ENCODE measurements at places on chromosomes 1 and 21.

DNA sequence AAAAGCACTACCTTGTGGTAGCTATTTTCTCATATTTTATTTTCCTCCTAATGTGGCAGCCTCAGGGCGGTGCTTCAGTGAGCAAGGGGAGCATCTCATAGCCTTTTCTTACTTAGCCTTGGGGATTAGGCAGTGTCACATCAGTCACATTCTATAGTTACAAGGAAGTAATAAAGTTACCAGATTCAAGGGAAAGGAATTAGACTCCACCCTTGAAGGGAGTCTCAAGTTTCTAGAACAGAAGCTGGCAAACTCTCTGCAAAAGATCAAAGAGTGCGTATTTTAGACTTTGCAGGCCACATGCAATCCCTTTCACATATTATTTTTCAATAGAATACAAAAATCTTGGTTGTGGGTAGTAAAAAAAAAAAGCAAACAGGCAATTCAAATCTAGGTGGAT is 350.4 kb downstream of the AMY1C start:
- DNase-seq: no peak

- DNase-seq: no peak
These were observed 18.0 kb upstream of the KPRP start for GRCh38 chr1:152739841-152740240.

GRCh38 chr21:45584786-45585185 is 42.5 kb upstream of the SLC19A1 start:
- DNase-seq: no peak

GRCh38 chr1:192941722-192942411 is 117.3 kb downstream of the UCHL5 start:
- no peak for DNase-seq

DNA sequence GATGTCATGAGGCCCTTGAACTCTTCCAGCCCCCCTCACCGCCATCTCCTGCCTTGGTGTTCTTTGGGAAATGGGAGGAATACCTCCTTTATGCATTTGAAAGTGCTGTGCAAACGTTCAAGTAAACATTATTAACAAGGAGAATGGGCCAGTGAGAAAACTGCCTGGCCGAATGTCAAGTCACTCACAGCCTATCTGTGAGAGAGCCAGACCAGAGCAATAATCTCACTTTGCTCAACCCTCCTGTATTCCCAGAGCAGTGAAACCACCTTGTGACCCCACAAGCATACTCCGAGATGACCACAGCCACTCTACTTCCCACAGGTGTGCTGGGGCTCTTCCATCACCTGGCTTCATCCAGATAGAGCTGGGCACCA is 5.2 kb downstream of the TAL1 start:
- DNase-seq: no peak

GRCh38 chr1:32898056-32898455 is 3.1 kb downstream of the TMEM54 start:
- DNase-seq: no peak

DNA sequence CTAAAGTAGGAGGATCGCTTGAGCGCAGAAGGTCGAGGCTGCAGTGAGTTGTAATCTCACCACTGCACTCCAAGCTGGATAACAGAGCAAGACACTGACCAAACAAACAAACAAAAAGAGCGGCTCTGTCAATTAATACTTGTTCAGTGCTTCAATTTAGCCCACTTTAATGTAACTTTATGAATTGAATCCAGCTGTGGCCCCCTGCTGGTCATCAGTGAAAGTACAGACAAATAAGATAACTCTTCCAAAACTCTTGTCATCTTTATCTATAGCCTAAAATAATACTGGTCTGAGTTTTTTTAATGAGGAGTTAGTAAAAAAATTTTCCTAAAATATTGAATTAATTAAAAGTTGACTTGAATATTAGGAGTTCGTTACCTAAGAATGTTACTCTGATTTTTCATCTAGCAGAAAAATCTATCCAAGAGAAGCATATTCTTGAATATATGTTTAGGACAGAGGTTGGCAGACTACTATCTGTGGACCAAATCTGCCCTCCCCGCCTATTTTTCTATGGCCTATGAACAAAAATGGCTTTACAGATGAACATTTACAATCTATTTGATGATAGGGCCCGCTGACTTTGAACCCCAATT is 26.1 kb downstream of the ATP5PF start:
- no peak for DNase-seq

DNA sequence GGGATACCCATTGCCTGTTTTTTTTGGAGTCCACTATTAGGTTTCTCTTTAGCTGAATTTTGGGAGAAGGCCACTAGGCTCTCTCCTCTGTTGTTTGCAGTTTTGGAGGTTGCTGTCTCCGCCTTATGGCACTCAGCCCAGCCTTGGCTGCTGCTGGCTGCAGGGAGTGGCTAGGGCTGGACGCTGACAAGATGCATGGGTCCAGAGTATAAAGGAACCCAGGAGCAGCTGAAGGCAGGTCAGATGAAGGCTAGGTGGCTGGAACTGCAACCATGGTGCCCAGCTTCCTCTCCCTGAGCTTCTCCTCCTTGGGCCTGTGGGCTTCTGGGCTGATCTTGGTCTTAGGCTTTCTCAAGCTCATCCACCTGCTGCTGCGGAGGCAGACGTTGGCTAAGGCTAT is at the start of gene CYP4B1:
Gene CYP4B1, plus strand, starts transcription at position 237 of the 400 bp plus-strand sequence. Its CDS starts 36 bp downstream, at position 273.
- DNase-seq: no peak

DNA sequence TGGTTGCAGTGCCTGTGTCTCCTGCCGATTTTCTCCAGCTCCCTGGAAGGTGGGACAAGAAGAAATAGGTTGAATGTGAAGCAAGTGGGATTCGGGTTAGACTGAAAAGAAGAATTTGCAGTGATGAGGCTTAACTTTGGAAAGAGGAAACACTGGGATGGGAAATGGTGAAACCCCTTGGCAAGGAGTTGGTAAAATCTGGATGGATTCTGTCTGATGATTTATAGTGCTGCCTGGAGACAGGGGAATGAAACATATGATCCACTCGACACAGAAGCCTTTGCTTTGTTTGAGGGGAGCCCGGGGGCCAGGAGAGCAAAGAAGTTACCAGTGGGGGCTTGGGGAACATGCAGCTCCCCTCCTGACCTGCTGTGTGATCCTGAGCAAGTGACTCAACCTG is 67.2 kb downstream of the UBIAD1 start:
- no peak for DNase-seq

GRCh38 chr1:173042806-173043205 is 7.9 kb downstream of the TNFSF18 start:
- DNase-seq: no peak

- no peak for DNase-seq
These were observed 12.6 kb downstream of the LAX1 start for GRCh38 chr1:203777596-203777995.

- no peak for DNase-seq
These were observed 46.8 kb upstream of the WASF2 start for GRCh38 chr1:27536767-27537166.

All from NCI-H187 treated with DMSO at 0.1 percent for 48 hours (cell line).